Effector memory CD4-positive, alpha-beta T cell (primary cell): ENCODE measurements at places on chromosomes 2 and 18.

GRCh38 chr2:239806758-239807434, 218.2 kb downstream of the NDUFA10 start:
- DNase-seq, result no peak

DNA sequence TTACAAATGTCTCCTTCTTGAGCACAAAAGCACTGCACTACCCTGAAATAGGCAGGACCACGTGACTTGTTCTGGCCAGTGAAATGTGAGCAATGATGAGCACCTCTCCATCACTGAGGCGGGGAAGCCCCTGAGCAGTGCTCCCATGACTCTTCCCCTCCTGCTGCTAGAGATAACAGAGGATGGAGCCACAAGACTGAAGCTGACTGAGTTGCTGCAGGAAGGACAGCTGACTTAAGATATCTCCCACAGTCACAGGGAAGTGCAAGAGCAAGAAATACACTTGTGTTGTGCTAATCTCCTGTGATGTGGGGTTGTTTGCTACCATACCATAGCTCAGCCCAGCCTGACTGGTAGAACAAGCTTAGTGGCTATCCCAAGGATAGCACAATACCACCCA, 38.7 kb downstream of the STK39 start:
- DNase-seq, result no peak

DNA sequence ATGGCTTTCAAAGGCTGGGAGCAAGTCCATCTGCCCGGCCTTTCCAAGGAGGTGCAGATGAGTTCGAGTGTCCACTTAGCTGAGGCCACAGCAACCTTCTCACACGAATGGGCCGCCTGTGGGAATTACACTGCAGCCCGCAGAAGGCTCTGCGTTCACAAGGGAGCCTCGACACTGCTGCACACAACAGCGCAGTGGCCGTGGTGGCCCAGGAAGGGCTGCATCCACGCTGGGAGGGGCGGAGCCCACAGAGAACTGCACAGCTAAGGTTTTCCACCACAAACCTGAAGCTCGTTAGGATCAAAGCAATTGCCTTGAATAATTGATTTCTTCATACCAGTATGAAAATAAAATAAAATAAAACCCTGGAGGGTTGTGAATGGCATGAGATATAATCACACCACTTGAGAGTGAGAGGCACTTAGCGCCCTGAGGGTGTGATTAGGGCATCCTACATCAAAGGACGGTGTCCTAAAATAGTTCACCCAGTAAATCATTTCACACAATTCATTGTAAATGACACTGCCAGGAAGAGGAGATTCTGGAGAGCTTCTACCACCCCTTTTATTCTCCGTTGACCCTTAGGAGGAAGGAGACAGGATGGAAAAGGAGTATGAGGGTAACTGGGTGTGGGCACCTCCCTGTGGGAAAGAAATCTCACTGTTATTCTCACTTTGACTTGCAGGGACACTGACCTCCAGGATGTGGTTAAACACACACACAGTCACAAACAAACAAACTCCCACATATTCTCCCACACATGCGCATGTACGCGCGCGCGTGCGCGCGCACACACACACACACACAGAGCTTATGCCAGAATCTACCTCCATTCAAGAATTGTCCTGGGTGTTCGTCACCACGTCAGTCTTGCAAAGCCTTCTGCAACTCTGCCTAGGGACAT, 256.6 kb upstream of the ID2 start:
- DNase-seq, result no peak

DNA sequence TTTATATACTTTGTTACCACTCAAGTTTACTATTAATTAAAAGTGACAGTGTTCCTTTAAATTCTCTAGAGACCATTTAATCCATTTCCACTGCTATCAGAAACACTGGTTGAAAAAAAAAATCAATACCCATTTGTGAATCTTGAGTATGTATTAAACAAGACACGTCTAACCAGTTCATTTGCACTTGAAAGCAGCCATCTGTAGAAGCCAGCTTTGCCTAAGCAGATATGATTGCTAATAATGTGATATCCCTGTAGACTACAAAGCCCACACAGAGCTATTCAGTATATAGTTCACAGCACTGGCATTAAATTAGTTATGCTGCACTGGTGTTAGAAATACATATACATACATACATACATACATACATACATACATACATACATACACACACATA, 111.8 kb upstream of the SP3 start:
- DNase-seq, result no peak

DNA sequence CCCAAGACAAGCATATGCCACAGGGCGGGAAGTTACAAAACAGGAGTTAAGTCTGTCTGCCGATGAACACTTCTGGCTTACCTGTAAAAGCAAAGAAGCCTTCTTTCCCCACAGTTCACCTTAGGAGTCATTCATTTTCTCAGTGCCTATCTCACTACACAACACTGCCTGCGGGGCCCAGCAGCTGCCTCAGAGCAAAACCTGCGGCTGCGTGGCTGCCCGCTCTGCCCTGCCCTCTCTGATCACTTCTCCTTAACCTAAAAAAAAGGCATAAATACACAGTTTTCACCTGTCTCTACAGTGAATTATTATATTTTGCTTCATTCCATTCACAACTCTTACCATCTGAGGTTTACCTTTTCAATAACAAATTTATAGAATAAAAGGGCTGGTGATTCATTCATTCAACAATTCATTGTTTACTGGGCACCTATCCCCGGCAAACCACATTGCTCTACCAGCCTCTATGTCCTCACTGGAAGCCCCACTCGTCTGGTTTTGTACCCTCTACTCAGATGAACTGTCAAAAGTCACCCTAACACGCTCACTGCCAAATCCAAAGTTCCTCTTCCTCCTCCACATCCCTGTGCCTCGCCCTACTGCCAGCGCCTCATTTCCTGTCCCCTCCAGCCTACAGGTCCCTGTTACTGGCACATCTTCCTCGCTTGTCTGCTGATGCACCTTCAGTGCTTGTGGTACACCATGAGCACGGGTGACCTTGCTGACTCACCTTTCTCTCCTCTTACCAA, 31.4 kb downstream of the AFG3L2 start:
- DNase-seq, result no peak

DNA sequence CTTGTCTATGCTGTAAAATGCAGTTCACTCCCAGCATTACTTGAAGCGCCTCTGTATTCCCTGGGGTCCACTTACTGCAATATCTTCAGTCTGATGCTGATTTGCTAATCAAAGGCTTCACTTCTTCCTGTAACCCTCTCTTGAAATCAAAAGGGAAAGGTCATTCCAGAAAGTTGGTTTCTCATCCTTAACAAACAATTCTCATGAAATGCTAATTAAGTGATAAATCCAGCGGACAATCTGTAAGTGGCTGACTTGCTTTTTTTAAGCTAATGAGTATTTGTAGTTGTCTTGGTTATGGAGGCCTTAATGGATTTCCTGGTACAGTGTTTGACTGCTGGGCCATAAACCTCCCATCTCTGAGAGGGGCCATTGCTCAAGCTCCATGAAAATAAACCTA, 499.6 kb upstream of the HS6ST1 start:
- DNase-seq, result no peak

DNA sequence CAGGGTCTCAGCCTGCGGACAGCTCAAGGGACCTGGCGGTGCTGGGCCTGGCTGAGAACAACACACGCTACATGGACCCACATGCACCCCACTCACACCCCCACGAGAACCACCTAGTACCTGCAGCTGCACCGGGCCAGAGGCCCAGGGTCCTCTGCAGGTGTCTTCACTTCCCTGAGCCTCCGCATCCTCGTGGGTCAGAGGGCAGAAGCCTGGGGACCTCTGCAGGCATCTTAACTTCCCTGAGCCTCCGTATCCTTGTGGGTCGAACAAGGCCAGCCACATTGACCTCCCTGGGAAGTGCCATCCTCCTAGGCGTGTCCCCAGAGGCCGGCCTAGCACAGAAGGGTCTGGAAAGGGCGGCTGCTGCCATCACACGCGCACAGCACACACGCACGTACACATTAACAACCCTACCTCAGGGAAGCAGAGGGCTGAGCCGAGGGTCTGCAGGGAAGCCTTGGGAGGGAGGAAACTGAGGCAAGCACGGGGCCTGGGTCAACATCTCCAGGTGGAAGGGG, 62.5 kb upstream of the HPCAL1 start:
- DNase-seq, result no peak

- DNase-seq, result no peak
These were observed 167.5 kb upstream of the PID1 start for GRCh38 chr2:229438430-229439159.

GRCh38 chr2:56376699-56377665, 193.2 kb downstream of the CCDC85A start:
- DNase-seq, result no peak

- no peak for DNase-seq
These were observed 12.6 kb downstream of the GPD2 start for GRCh38 chr2:156448766-156449165.

DNA sequence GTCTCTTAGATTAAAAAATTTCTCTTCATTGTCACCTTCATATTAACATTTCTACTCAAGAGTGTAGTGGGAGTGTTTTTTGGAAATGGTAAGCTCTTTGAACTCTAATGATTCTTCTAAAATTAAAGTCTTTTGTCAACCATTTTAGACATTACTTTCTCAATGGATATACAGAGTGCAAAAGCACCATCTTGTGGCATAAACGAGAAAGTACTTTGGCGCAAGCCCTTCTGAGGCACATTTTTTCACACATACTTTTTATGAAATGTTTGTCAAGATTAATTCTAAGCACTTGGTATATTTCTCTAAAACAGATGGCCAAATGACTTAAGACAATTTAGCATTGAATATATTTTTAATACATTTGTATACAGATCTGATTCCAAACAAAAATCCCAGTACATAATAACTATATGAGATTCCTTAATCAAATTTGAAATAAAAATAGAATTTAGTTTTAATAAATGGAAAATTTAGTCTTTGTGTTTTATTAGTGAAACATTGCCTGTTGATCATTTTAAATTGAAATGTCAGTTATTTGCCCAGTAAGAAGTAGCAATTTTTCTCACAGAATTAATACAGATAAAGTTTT, 63.3 kb upstream of the GALNT5 start:
- no peak for DNase-seq

DNA sequence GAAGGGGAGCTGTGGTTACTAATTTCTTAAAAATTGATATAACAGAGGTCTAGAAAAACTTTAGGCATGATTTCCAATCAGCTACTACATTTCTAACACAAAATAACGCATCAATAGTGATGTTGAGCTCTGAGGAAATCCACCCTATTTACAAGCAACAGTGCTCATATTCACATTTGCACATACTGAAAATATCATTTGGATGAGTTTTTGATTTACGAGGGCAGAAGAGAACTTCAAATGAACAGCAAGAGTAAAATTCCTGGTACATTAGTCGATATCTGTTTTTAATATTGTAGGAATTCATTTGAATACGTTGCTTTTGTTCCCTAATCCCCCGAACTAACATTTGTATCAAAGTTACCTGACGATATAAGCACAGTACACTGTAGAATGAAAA, 761.0 kb upstream of the POU3F3 start:
- DNase-seq, result no peak

DNA sequence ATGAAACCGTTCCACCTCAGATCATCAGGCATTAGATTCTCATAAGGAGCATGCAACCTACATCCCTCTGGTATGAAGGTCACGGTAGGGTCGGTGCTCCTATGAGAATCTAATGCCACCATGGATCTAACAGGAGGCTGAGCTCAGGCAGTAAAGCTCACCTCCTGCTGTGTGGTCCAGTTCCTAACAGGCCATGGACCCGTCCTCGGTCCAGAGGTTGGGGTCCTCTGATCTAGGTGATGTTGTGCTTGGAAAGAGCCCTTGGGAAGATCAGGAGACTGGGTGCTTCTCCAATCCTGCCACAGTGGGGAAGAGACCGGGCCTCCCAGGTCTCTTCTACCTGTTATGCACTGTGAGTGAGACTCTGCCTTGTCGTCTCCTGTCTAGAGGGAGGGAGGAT, 104.6 kb downstream of the ACKR3 start:
- DNase-seq, result no peak

DNA sequence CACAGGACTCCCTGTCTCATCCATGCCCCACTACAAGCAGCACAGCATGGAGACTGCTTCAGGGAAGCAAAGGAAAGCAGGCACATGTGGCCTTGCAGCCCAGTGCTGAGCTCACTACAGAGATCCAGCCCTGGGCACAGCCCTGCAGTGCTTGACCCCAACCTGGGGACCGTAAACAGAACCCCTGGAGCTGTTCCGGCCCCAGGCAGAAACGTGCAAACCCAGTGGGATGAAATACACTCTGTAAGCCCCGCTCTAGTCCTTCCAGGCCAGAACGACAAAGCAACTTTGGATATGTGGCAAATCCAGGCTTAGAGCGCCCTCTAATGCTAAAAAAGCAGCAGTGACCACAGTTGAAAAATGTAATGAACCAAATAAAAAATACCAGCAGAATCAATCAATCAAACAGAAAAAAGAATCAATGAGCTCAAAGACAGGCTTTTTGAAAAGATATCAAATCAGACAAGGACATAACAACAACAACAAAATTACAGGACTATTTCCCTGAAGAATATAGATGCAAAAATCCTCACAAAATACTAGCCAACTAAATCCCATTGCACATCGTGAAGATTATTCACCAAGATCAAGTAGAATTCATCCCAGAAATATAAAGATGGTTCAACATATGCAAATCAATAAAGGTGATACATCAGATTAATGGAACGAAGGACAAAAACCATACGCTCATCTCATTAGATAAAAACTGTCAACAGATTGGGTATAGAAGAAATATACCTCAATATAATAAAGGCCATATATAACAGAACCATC, 45.6 kb downstream of the ZNF519 start:
- no peak for DNase-seq

DNA sequence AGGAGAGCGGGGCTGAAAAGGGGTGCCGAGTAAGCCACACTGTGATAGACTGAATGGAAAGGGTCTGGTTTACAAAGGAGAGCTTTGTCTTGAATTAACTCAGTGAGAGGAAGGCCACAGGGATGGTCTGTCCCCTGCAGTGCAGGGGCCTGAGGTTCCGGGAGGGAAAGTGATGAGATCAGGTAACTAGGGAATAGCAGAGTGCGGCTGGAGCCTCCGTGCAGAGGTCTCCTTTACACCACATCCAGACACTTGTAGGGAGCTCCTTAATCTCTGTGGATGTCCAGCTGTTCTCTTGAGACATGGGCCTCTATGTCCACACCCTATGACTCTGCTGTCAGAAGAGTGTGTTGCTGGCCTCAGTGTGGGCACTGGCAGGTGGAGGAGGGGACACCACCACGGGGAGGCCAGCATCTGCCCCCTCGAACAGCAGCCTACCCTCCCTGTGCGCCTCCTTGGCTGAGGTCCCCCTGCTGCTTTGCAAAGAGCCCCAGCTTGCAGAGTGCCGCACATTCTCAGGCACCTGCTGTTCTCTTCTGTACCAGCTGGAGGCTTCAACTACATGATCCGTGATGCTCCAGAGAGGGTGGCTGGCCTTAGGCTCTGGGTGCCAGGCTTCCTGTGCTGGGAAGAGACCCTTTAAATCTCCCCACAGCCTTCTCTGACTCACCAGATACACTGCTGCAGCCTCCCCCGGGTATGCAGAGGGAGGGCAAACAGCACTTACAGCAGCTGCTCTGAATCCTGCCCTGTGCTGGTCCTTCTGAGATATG, 25.9 kb downstream of the ENOSF1 start:
- no peak for DNase-seq

GRCh38 chr2:224121406-224122067, 82.5 kb upstream of the SERPINE2 start:
- DNase-seq, result no peak
